ENCODE measurements at places on chromosomes 11 and 22.

DNA sequence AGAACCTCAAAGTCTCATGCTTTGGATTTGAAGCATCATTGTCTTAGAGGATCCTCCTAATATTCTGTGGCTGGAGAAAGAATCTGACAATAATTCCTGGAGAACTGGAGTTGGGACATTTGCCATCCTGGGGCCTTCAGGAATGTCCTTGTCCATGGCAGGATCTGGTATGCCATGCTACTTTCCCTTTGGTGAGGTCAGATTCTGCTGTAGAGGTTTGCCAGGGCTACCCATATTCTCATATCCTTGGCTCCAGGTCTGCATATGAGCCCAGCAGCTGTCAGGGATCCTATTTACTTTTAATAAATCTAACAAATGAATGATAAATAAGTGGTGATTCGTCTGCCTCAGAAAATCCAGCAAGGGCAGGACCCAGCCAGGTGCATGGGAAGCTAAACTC is 35.0 kb downstream of the ARL14EP start:
- DNase-seq = no peak

GRCh38 chr11:69156673-69157155 is 979 bp downstream of the SMIM38 start:
- DNase-seq = no peak

GRCh38 chr11:108002476-108002875 is 6.2 kb upstream of the CUL5 start:
- no peak for DNase-seq

GRCh38 chr11:121741351-121741760 is 288.6 kb upstream of the SORL1-AS1 start:
- DNase-seq = no peak

- no peak for DNase-seq
Measured at GRCh38 chr22:47805394-47805935, 1043.0 kb downstream of the TBC1D22A start.

DNA sequence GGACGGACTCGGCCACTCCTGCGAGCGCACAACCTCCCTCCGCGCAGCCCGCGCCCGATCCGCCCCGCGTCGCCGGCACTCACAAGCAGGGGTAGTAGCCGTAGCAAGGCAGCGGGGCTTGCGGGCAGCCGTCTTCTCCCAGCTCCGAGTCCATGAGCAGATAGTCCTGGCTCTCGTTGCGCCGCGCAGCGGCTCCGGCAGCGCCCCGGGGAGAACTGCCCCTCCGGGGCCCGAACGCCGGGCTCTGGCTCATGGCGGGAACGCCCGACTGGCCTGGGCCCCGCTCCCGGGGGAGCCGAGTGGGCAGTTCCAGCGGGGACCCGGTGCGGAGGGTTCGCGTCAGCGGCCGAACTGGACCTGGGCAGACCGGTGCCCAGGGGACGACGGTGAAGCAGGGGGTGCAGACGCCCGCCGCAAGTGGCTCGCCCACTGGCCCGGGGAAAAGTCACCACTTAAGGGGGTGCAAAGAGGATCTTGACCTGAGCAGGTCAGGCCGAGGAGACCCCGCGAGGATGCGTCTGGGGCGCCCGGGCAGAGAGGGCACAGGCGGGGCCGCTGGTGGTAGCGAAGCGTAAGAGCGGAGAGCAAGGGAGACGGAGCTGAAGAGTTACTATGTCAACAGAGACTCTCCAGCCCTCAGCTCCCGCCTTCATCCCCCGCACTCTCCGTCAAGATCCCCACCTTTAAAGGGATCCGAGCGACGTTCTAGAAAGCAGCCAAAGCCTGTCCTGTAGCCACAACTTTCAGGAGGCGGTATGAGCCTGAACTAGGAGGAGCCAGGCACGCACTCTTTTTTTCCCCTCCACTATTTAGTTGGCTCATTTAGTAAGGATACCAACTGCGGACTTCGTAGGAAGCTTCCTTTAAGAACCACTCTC is at the start of gene TRPC6:
TSS of gene TRPC6 (minus strand) at position 757 of the 878 bp plus-strand sequence. CDS start at position 253, 504 bp downstream.
- DNase-seq = no peak

- DNase-seq = no peak
Measured at GRCh38 chr11:114298710-114299109, 2.5 kb downstream of the NNMT start.

- DNase-seq = no peak
Measured at GRCh38 chr11:70524096-70524922, 126.0 kb downstream of the CTTN start.

DNA sequence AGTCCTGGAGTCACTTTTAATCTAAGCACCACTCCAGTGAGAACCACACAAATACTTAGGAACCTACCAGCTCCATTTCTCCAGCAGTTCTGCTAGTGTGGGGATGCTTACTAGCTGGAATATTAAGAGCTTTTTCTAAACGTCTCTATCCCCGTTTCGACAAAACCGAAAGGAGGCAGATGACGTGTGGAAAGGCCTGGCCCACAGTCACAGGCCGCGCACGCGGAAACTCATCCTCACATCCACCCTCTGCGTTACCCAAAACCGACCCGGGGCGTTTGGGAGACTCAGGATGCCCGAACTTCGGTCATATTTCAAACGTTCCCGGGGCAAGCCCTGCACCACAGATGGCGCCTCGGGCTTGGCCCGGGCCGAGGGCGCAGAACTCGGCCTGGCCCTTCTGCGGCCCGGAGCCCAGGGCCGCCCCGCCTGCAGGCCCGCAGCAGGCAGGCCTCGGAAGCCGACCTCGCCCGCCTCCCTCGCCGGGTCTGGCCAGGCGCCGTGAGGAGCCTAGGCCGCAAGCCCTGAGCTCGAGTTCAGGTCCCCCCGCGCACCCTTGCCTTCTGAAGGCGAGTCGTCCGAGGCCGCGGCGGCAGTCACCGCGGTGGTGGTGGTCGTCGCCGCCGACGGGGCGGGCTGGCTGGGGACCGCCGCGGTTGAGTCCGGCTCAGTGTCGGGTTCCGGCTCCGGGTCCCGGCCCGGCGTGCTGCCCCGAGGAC is 473 bp downstream of the FNBP4 start:
- peak; percentile 69 for DNase-seq

GRCh38 chr11:14081581-14082231 is 119.2 kb downstream of the SPON1 start:
- DNase-seq = no peak

DNA sequence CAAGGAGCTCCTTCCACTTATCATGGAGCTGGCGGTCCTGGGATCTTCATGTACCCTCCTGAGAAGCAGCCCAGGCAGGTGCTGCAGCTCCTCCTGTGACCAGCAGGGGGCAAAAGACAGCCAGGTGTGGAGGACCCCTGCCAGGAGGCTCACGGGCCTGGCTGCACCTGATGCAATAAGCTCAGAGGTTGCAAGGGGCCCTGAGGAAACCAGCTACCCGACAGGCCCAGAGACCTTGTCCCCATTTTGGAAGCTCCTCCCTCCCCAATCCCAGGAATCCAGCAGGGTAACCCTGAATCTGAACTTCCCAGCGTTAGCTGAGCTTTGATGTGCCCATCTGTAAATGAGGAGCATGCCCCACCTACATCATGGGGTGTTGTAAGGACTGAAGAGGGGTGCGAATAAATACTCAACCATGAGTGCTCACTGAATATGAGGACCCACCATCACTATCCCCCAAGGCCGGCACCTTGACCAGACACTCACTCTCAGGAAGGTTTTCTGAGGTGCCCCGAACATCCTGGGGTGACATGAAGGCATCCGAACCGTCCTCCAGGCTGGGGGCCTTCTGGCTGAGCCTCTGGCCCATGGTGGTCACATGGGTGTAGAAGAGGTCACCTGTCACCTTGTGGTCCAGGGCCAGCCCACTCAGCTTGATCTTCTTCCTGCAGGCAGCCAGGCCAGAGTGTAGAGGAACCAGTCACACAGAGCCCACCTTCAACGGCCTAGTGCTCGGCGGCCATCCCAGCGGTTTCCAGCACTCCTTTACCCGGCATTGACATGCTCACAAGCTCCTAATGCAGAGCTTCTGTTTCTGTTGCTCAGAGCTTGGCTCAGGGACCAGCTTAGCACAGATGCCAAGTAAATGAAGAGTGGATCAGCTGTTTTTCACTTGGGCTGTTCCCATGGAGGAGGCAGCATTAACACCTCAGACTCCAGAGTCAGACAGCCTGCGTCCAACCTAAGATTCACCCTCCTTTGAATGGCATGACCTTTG is 21.7 kb downstream of the SLC43A1 start:
- peak; percentile 63 for DNase-seq

- DNase-seq = no peak
Measured at GRCh38 chr11:66146074-66146473, 76.0 kb downstream of the PACS1 start.

DNA sequence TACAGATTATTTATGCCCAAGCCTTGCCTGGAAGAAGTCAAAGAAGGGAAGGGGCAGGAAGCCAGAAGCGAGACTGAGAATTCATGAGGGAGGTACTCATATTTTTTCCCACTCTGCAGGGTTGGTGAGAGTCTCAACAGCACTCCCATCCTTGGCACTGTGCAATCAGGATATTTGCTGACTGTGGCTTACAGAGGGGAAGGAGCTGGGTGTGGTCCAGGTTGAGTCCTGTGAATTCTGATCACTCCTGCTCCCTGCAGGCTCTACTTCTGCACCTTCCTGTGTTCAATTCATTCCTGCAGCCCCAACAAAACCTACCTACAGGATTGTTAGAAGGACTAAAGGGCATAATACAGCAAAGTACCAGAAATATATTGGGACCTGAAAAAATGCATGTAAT is 530.5 kb downstream of the INSC start:
- no peak for DNase-seq

DNA sequence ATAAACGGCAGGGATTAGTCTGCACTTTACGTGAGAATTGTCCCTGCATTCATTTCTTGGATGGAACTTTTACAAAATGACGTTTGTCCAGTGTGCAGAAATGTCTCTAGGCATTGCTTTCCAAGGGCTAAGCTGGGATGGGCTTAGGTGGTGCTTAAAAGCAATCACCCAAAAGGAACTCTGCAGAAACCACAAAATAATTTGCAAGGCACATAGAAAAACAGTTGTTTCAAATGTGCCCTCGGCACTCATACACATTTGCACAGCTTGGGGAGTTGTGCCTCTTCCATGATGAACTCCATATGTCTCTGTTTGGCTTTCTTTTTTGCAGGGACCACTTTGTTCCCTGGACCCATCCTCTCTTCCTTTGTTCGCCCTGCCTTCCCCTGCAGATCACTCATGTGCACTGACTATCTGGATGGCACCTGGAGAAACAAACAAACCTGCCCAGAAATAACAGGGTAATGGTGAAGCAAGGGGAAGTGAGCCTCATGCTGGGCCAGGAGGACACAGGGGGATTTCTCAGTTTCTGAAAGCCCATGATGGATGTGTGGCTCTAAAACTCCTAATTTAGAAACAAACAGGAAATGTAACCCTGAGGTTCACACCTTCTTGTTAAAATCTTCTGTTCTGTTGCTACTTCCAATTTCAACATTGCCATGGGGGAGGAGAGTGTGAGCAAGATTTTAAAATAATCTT is 150.2 kb downstream of the SNX19 start:
- DNase-seq = no peak

- peak; percentile 74 for DNase-seq
Measured at GRCh38 chr11:18720808-18721560, 5.0 kb downstream of the IGSF22 start.

DNA sequence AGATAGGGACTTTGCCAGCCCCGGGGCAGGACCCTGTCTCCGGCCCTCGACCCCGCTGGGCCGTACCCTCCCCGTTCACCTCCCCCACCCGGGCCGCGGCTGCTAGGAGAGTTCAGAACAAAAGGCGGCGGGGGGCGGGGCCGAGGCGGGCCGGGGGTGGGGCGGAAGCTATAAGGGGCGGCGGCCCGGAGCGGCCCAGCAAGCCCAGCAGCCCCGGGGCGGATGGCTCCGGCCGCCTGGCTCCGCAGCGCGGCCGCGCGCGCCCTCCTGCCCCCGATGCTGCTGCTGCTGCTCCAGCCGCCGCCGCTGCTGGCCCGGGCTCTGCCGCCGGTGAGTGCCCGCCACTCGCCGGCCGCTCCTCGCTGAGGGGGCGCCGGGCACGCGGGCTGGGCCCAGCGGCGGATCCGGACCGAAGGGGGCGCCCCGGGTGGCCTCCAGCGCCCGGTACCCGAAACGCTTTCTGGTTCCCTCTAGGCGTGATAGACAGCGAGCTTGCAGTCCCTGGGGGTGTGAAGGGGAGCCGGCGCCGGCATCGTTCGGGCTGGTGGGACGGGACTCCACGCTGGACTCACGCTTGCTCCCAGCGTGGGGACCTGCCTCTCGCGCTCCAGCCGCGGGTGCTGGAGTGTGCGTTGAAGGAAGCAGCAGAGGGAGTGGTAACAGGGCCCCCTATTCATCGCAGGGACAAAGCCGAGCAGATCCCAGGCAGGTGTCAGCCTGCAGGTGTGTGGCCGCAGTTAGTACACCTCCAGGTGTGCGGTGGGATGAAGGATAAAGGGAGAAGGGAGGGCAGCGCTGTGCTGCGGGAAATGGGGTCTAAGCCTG is at the start of gene MMP11:
TSS of gene MMP11 (plus strand) at position 201 of the 825 bp plus-strand sequence. CDS start at position 223, 22 bp downstream.
- DNase-seq = peak; percentile 42

DNA sequence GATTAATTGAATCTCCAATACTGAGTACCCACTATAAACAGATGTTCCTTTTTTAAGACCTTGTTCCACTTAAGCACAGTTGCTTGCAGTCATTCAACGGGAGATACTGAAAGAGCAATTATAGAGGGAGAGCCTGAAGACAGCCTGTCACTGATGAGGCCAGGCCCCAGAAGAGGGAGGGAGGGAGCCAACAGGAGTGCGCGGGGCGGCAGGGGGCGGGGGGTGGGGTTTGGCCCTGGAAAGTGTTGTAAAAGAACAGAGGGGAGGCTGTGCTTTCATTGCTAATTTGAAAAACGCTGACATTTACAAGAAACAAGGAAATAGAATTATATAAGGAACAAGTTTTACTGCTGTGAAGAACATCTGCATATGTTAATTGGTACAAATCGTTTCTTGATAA is 53.1 kb downstream of the MAP6 start:
- no peak for DNase-seq

DNA sequence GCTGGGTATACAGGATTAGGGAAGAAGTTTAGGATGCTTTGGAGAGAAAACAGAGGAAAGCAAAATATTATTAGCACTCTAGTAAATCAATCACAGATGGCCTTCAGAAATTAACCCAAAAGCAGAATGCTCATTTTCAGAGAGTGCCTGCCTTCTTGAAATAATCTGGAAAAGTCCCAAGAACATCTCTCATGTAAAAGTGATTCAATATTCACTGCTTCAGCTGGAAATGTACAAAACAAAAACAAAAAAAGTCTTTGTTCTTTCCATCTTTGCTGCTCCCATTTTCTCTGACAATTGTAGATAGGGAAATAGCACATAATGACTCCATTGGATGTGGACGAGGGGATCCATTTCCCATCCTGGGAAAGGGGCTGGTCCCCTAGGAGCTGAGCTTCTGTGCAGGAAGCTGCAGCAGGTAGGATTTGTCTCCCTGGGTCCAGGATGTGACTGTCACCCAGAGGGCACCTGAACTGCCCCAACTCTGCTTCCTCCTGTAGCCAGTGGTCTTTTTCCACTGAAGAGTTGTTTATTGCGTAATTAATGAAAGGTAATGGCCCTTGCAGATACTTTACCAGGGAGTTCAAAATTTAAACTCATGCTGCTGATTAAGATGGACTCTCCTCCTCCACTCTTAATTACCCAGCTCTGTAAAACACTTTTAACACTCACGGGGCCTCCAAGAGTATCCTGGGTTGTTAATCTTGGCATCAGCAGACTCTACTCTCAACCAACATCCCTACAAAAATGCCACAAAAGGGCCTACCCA is 57.9 kb downstream of the SC5D start:
- no peak for DNase-seq

GRCh38 chr11:35040221-35040942 is 98.6 kb upstream of the CD44 start:
- DNase-seq = peak; percentile 61
